GM12891 (cell line): ENCODE measurements at places on chromosomes 1 and 21.
A peak's percentile ranks its signal among the peaks of the same experiment; 100 is the strongest.

GRCh38 chr1:201488830-201489589 is 17.9 kb downstream of the CSRP1 start:
- no peak for DNase-seq

- peak; percentile 31 for DNase-seq
Observed at GRCh38 chr21:31872452-31873274, at the start of gene HUNK. TSS of gene HUNK (plus strand) at chr21:31873020. CDS start at chr21:31873675, 655 bp downstream.

DNA sequence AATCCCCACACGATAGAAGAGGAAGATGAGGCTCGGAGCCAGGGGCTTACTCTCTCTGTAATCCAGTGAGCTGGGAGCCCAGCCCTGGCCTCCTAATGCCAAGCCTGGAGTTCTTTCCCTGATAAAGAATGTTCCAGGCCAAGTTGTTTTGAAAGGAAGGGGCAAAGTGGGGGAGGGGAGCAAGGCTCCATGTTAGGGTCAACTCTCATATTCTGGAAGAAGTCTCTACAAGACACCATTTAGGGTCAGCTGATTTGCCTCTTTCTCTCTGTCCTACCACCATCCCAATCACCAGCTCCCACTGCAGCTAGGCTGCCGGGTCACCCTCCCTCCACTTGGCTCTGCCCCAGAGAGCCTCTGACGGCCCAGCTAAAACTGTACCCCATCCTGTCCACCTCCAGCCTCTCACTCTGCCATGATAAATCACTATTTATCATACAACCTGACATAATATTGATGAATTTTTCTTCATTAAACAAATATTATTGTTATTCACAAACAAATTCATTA is 95.0 kb downstream of the GLIS1 start:
- DNase-seq, result no peak

GRCh38 chr1:23980728-23981070 is 572 bp upstream of the SRSF10 start:
- peak; percentile 44 for DNase-seq

DNA sequence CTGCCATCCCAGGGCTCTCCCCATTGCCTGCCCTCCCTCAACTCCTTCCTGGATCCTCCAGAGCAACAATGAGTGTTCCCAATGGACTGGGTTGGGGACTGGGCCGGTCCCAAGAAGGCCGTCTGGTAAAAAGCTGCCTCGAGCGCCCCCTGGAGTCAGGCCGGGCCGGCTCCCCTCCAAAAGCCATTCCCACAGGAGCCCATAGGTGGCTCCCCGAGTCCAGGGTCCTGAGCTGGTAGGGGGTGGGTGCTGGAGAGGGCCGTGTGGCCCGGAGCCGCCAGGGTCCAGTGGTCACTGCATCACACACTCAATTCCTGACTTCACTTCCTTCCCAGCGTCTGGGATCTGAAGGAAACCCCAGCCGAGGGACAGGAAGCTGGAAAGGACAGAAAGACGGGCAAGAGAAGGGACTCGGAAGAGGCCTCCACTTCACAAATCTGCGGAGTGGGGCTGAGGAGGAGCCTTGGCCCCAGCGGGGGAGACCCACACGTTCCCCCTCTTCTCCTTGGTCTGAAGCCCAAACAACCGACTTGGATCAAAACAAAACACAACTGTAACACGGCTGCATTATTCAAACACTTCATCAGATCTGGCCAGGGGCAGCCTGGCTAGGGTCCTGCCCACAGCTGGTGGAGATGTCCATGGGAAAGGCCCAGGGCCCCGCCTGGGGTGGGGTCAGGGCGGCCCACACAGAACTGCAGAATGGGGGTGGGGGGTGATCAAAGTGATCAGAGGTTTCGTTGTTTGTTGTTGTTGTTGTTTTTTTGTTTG is 10.9 kb upstream of the ALDH4A1 start:
- DNase-seq, result peak; percentile 95

GRCh38 chr1:228735871-228736586 is 750 bp downstream of the RHOU start:
- peak; percentile 14 for DNase-seq

GRCh38 chr1:32198237-32199042 is 2.0 kb upstream of the CCDC28B start:
- no peak for DNase-seq

GRCh38 chr1:158396646-158397045 is 2.6 kb downstream of the OR10T2 start:
- no peak for DNase-seq

GRCh38 chr21:32315511-32316281 is 17.0 kb downstream of the MRAP start:
- no peak for DNase-seq
